ENCODE measurements at places on chromosomes 1 and 21. TPM values are rescaled to one million over a fixed set of nuclear protein-coding genes. Genes with fewer than 3 reads are reported as not detected.

GRCh38 chr1:7722670-7723012 lies 48.5 kb upstream of the VAMP3 start:
- no peak for ATAC-seq

The LCE1D gene
- total RNA-seq: not detected

DNA sequence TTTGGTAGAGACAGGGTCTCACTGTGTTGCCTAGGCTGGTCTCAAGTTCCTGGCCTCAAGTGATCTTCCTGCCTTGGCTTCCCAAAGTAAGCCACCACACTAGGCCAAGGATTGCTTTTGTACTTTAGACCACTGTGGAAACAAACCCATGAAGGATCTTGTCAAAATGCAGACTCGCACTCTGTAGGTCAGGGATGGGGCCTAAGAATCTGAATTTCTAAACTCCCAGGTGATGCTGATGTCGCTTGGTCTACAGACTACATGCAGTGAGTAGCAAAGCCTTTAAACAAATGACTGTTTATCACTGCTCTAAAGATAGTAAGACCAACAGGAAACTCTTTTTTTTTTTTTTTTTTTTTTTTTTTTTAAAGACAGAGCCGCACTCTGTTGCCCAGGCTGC lies 54.1 kb upstream of the MUTYH start:
- ATAC-seq: peak; percentile 39

- peak; percentile 56 for ATAC-seq
These were observed 697 bp upstream of the C21orf91 start for GRCh38 chr21:17819877-17820229.

- ATAC-seq: no peak
These were observed 7.4 kb upstream of the PPP1R15B start for GRCh38 chr1:204419064-204419403.

GRCh38 chr1:113073479-113073950 lies 517 bp downstream of the LRIG2 start:
- peak; percentile 1 for ATAC-seq

- ATAC-seq: no peak
These were observed 37.3 kb downstream of the ATF3 start for GRCh38 chr1:212645546-212646543.

- peak; percentile 44 for ATAC-seq
These were observed 101.5 kb upstream of the RUNX3 start for GRCh38 chr1:25031601-25031965.

The RGS18 gene
- 0.43 TPM for total RNA-seq

DNA sequence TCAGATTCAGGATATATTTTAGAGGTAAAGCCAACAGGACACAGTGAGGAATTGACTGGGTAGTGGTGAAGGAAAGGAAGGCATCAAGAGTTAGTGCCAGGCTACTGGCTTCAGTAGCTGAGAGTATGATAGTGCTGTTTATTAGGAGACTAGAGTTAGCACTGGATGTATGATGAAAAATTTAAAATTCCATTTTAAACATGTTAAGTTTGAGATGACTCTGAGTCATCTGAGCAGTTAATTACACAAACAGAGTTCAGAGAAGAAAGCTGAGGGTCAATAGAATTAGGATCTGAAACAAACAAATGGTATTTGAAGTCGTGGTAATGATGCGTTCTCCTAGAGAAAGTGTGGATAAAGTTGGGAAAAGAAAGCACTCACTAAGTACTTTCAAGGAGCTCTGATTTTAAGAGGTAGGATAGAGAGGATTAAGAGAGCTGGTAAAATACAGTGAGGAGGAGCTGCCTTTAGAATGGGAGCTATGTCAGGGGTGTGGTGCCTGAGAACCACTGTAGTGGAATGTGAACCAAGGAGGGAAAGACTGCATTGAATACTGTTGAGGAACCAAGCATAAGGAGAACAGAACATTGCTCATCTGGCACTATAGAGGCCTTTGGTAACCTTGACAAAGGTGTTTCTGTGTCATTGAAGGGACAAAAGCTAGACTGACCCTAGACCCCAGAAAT lies 21.7 kb upstream of the SHCBP1L start:
- ATAC-seq: no peak

DNA sequence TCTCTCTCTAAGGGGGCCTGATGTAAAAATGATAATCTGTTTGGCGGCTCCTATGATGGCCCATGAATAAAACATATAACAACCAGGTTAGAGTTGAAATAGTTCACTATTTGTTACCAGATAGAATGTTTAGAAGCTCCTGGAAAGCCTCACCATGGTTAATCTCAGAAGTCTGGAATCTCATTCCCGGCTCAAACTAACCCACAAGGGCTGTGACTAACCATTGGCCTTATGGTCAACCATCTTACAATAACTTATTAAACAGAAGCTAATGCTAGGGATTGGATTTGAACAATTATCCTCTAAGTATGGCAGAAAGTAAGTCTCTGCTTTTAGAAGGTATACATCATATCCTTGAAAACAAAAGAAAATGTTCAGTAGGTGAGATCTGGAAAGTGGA lies 134.1 kb upstream of the ADGRL2 start:
- no peak for ATAC-seq

GRCh38 chr1:84525779-84526178 lies 19.4 kb upstream of the GNG5 start:
- no peak for ATAC-seq

The WLS gene
- 0.11 TPM for total RNA-seq

GRCh38 chr1:236692742-236693141 lies 6.4 kb downstream of the ACTN2 start:
- no peak for ATAC-seq

The ADGRL4 gene
- total RNA-seq: not detected

DNA sequence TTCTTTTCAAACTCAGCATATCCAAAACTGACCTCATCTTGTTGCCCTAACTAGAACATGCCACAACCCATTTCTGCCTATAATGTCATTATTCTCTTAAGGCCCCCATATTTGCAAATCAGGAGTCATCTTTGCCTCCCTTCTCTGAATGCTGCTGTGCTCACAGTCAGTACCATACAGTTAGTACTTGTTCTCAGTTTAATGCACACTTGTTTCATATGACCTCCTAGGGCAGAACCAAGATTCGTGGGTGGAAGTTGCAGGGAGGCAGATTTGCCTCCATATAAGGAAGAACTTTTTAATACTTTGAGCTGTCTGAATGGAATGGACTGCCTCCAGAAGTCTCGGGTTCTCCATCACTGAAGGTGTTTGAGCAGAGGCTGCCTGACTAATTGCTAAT lies 9.2 kb downstream of the CAP1 start:
- ATAC-seq: peak; percentile 85

The FCRL1 gene
- not detected for total RNA-seq

GRCh38 chr1:65432918-65433317 lies 12.4 kb downstream of the LEPR start:
- no peak for ATAC-seq

DNA sequence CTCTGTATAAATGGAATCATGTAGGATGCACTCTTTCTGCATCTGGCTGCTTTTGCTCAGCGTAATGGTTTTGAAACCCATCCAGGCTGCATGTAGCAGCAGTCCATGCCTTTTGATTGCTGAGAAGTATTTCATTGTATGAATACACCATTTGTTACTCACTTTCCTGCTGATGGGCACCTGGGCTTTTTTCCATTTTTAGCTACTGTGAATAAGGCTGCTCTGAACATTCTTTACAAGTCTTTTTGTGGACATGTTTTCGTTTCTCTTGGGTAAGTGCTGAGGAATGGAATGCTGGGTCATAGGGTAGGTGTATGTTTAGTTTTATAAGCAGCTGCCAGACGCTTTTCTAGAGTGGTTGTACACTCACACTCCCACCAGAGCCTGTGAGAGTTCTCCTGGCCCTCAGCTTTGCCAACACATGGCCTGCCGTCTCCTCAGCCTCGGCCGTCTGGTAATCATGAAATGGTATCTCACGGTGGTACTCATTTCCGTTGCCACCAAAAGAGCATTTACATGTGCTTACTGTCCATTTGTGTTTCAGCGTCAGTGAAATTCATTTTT lies 22.7 kb downstream of the SLX9 start:
- no peak for ATAC-seq

The FAM72A gene
- total RNA-seq: 22.7 TPM

GRCh38 chr1:209717818-209718217 lies 13.2 kb downstream of the HSD11B1 start:
- ATAC-seq: peak; percentile 87

DNA sequence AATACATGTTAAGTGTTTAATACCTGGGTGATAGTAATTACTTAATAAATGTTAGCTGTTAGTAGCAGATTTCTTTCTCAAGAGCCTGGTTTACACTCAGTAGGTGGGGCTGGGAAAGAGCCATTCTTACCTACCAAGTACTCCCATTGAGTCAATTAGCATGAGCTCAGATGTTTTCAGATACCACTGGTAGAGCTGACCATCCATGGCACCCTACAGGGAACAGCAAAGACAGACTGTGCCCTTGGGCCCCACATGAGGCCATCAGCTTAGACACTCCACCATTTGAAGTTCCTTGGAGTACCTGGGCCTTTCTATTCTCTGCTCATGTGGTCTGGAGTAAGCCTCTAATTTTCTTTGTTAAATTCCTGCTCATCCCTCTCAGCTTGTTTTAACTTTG lies 179.3 kb downstream of the CACNA1E start:
- no peak for ATAC-seq

The F3 gene
- not detected for total RNA-seq

GRCh38 chr1:236868625-236869467 lies 73.8 kb downstream of the MTR start:
- ATAC-seq: peak; percentile 63

DNA sequence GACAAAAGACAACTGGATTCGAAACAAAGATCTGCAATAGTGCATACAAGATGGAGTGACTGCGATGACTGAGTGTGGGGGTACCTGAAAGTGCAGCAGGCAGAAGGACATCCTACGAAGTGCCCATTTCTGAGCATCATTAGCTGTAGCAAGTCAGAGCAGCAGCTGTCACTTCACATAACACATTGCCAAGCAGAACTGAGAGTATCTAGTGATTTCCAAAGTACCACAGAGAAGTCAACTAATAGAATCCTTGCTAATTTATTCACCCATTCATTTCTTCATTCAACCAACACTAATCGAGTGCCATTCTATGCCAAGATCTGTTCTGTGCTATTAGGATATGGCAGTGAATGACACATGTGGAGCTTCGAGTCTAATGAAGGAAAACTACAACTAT lies 31.6 kb upstream of the CAMSAP2 start:
- ATAC-seq: no peak

DNA sequence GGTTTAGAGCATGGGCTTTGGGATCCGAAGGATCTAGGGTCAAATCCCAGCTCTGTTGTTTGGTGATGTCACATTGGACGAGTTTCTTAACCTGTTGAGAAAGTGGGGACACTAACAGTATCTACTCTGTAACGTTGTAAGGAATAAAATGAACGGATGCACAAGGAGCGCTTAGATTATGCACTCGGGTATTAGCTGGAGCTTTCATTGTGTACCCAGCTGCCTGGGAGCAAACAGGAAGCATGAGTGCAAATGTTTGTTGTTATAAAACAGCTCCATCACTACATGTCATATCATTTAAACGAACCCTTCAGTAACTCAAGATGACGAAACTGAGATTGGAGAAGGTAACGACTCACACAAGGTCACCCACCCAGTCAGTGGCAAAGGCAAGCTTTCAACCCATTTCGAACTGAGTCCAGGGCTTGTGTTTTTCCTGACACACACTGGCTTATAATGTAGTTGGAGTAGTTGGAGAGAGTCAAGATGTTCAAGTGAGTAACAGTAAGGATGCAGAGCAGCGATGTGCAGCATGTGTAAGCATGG lies 16.2 kb upstream of the SLC6A17 start:
- ATAC-seq: no peak

The RAVER2 gene
- 2.5 TPM for total RNA-seq

DNA sequence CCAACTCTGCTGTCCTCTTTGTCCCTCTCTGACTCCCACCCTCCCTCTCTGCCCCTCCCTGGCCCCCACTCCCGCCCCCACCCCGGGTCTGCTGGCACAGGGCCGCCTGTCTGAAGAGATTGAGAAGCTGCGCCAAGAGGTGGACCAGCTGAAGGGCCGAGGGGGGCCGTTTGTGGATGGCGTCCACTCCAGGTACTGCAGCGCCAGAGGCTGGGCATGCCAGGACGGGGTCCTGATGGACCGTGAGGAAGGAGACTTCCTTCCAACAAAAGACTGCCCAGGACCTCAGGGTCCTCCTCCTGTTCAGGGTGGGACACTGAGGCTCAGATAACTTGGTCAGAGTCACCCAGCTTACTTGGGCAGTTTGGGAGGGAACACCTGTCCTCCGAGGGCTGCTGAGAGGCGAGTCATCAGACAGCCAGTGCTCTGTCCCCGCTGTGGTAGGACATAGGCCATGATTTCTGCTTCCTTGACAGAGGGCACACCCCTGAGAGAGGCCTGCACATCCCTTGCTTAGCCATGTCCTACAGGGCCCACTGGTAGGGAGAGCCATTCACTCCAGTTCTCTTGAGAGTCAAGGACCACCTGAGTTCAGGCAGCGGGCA lies 23.4 kb downstream of the PPFIA4 start:
- no peak for ATAC-seq

The RORC gene
- total RNA-seq: 55.2 TPM

The IGFN1 gene
- total RNA-seq: 0.21 TPM

DNA sequence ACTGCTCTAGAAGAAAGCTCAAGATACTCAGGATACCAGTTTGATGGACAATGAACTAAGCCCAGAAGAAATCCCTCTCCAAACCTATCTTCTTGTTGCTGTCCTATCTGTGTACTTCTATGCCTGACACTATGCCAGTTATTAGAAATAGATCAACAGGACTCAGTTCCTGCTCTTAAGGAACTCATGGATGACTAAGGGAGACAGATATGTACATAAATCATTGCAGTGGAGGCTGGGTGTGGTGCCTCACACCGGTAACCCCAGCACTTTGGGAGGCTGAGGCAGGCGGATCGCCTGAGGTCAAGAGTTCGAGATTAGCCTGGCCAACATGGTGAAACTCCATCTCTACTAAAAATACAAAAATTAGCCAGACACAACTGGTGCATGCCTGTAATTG lies 42.4 kb upstream of the AK4 start:
- ATAC-seq: no peak

DNA sequence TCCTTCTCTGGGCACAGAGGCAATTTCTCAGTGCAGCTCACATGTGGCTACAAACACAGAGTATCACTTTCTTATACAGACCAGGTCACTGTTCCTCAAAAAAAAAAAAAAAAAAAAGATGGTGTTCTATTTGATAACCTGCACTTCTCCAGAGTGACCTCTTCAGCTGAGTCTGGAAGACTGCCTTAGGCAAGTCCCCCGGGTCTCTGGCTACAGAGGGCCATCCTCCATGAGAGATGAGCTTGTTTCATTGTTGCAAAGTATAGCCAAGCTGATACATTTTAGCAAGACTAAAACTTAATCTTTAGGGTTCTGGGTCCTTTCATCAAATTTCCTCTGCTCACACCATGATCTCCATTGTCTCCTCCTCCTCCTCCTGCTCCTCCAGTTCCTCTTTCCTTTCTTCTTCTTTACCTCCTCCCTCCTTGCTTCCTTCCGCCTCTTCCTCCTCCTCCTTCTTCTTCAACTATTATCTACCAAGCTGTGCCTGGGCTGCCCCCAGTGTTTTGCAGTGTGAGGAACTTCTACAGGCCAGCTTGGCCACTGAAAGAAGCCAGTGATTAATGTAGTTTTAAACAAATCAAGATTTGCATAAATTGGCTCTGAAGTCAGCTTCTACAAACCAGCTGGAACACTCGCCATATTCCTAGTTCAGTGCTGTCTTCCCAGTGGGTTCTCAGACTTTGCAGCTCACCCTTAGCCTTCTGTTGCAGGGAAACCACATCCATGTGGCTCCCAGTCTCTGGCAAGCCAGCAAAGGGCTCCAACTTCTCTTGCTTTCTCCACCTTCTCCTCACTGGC lies 139.4 kb downstream of the RUNX1 start:
- peak; percentile 11 for ATAC-seq

The NHLH1 gene
- total RNA-seq: 1.1 TPM
